ENCODE measurements at places on chromosomes 16 and 17.

DNA sequence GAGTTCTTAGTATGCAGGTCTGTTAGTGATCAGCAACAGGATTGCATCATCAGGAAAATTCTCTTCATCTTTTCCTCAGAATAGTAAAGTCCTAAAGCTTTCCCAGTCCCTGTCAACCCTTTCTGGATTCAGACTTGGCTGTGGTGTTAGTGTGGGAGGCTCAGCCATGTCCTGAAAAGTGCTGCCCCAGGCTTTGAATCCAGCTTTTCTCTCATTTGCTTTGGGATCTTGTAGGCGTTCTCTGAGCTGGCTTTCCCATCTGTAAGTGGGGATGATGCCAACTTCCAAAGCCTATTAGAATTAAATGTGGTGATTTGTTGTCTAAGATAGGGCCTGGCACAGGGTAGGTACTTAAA is 3.0 kb downstream of the ALKBH5 start:
- DNase-seq, result no peak

- DNase-seq, result no peak
Observed at GRCh38 chr17:73337330-73337710, 25.5 kb upstream of the CDC42EP4 start.

GRCh38 chr16:19766988-19767387 is 48.9 kb downstream of the IQCK start:
- no peak for DNase-seq

DNA sequence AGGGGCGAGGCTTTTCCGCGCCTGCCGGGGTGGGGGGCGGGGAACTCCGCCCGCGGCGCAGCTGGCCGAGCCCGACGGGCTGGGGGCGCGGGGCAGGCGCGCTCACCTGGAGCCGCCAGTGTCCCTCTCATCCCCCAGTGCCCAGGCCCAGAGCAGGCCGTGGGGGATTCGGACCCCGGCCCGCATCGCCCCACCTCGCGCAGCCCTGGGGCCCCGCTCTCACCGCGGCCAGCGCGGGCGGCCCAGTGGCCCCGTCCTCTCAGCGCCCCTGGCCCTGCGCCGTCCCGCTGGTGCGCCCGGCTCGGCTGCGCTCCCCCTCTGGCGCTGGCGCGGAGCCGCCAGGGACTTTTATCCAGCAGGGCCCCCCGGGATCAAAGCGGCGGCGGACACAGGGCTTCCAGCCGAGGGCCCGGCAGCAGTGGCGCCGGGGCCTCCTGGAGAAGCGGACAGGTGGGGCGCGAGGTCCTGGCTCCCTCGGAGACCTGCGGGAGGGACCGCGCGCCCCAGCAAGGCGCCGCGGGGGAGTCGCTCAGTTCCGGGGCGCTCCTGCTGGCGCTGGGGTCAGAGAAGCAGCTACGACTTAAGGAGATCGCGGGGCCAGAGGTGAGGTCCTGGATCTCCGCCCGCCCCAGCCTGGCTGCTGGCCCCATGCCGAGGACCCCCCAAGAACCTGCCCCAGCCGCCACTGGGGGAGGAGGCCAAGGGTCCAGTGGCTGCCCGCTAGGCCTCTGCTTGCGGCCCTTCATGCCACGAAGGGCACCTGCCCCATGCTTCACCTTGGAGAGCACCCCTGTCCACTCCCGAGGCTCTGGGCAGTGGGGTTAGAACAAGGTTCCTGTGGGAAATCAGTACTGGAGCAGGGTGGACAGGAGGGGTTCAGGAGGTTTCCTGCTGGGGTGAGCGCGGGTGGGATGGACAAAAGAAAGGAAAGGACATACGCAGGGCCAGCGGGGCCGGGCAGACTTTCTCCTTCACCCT is 823 bp upstream of the NOTUM start:
- DNase-seq, result no peak

DNA sequence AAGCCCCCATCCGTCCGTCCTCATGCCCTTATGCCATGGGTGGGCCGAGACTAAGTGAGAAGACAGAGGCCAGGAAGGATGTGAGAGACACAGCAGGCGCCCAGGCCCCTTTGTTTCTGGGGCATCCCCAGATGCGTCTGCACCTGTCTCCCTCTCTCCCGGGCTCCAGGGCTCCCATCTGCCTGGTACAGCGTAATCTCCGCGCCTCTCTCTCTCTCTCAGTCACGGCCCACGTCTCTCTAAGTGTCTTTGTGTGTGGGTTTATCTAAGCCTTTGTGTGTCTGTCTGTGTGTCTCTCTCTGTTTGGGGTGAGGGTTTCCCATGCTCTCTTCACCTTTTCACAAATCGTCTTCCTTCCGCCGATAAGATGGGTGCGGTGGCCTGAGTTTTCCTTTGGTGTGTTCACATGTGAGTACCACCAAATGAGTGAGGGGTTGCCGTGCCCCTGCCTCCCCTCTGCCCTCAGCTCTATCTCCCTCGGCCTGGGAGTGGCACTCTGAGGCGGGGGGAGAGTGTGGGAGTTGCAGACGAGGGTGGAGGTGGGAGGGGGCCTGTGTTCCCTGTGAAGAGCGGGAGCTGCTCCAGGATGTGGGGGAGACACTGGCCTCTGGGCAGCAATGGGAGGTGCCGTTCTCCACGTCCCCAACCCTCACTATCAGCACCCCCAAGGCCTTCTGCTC is 25.8 kb upstream of the ABCC3 start:
- no peak for DNase-seq

DNA sequence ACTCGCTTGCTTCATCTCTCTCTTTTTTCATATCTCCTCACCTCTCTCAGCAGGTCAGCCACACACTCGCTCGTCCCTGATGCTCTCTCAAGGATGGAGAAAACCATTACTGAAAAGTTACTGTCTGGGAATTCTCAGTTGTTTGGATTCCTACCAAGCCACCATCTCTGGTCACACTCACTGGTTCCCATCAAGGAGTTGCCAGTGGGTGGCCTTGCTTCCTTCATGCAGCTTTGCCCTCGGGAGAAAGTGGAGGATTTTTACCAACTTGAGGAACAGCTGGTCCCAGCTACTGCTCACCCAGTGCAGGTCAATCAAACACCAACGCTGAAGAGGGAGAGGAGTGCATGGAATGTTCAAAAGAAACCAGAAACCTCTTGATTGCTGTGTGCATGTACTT is 25.3 kb downstream of the MEOX1 start:
- DNase-seq, result no peak
